HAP-1 (cell line): ENCODE measurements at places on chromosomes 2 and 18.

DNA sequence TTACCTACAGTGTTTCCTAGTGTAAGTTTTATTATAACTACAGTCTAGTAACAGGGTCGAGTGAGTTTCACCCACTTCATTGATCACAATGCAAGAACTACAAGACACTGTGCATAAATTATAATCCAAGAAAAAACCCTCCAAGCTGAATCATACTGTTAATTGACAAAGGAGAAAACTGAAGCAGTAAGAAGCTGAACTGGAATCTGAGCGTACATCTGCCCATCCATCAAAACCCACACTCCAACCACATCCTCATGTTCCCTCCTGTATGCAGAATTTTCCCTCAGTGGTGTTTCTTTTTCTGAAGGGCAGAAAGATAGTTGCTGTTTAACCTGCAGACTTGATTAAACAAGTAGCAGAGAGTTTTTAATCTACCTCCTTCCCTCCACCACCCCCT, 49.5 kb upstream of the KIDINS220 start:
- no peak for DNase-seq

DNA sequence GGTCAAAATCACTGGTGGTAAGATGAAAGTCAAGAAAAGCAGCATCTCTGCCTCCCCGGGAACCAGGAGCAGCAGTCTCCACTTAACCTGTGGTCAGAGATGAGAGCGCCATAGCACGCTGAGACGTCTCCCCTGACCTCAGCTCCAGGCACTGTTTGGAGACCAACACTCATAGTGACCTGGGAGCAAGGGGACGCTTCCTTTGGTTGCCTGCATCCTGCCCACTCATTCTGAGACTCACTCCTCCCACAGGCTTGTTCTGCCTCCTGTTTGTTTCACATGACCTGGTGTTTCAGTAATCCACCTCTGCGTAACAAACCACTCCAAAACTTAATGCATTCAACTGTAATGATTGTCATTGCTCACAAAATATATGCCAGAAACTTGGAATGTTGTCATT, 139.3 kb downstream of the ACOXL start:
- no peak for DNase-seq

- no peak for DNase-seq
Measured at GRCh38 chr18:13793819-13794218, 30.1 kb upstream of the MC5R start.

DNA sequence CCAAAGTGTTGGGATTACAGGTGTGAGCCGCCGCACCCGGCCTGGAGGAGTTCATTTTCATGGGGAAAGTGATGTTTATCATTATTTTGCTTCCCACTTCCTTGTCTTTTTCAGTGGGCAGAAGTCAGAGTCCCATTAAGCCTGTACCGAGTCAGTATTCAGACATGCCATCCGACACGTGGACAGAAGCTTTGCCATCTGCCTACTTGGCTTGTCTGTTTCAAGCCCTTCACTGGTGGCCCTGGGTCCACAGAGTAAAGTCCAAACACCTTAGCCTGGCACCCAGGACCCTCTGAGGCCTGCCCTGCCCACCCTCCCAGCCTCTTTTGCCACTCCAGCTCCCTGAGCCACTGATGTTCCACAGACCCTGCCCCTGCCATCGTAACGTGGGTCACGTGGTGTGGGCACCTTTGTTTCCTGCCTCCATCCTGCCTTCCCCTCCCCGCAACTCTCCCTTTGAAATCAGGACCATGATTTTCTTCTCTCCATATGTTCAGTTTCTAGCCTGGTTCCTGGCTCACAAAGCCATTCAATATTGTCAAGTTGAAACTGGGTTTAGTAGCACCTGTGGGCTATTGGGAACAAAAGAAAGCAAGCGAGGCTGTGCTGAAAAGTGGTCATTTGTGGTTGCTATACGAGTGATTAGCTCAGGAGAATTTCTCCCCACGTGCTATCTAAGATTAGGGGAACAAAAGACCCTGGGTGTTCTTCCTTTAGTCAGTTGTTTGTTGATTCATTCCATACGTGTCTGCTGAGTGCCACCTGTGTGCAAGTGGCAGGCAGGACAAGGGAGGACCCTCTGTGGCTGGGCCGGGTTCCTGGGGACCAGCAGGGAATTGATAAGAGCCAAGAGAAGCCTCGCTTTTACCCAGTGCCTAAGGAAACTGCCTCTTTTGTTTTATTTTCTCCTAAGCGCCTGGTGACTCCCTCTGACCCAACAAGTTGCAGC, 5.1 kb upstream of the ODC1 start:
- DNase-seq, result no peak

- no peak for DNase-seq
Measured at GRCh38 chr2:57602733-57603132, 443.9 kb upstream of the VRK2 start.

GRCh38 chr2:86140969-86141392, 34.9 kb downstream of the PTCD3 start:
- DNase-seq, result no peak

DNA sequence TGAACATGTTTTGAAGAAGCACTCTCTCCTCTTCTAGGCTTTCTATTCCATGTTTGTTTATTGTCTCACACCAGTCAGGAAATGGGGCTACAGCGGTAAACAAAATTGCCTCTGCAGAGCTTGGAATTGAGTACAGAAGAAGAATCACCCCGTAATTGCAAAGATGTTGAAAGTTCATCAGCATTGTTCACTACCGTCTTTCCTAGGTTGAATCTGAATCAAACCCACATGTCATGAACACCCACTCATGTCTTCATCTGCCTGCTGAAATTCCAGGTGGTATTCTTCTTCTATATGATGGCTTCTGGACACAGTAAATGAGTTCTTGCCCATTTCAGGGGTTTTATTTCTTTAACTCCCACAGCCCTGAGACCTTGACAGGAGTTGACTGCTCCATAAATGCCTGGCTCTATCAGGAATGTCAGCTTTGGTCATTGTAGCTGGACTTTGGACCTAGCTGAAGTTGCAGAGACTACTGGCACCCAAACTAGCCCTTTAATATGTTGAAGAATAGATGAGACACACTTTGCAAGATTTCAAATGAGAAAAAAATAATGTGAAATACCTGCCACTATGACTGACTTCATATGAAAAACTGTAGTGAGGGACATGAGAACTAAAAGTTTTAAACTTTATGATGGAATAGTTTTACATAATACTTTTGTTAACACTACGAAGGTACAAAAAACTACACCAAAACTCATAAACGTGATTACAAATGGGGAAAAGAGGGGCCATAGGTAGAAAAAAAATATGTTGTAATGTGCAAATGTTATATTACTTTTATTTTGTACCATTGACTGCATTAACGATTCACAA, 1235.3 kb upstream of the ZEB2 start:
- no peak for DNase-seq

DNA sequence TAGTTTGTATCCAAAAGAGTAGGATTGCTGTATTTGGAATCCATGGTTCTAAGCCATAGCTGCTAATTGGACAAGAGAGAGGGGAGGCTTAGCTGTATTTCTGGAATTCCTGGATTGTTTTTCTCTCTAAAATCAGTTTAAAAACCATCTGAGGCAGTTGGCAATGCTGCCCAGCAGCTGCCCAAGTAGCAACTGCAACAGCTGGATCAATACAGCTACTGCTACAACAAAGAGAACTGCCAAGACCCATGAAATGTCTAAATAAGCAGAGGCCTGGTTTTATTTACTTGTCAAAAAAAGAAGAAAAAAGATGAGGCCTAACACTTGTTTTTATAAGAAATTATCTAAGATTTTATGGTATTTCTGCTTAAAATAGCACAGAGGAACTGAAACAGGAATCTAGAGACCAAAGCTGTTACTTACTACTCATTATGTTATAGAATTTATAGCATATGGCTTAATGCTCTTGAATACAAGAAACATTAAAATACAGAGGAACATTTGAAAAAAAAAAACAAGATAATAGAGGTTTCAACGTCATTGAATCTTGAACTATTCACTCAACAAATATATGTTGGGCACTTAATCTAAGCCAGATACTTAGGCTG, 39.1 kb downstream of the TMEFF2 start:
- no peak for DNase-seq

DNA sequence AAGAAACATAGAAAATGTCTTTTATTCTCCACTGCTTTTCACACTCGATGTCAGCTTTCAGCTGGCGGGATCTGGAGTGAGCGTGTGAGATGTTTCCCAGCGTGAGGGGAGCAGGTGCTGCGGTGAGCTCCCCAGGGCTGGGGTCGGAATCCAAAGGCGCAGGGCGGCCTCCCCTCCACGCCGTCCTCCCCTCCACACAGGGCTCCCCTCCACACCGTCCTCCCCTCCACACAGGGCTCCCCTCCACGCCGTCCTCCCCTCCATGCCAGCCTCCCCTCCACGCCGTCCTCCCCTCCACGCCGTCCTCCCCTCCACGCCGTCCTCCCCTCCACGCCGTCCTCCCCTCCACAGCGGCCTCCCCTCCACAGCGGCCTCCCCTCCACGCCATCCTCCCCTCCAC, 26.9 kb upstream of the KCNG2 start:
- DNase-seq, result no peak

GRCh38 chr2:179172894-179173293, 91.7 kb downstream of the SESTD1 start:
- no peak for DNase-seq

DNA sequence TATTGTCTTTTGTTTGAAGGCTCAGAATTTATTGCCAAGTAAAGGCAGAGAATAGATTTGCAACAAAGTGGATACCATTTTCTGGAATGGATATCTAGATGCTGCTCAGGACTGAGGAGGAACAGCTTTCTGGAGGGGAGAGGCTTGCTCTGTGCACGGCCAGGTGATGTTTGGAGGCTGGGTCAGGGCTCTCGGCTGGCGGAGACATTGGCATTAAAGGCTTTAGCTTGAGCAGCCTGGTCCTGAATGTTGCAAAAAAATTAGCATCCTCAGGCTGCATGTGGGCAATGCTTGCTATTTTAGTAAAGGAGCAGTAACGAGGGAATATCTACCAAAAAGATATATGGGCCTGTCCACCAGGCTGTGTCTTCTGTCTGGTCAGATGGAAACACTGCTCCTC, 20.4 kb downstream of the RNF144A start:
- DNase-seq, result no peak

GRCh38 chr18:32110005-32110404, 18.3 kb downstream of the RNF138 start:
- no peak for DNase-seq

DNA sequence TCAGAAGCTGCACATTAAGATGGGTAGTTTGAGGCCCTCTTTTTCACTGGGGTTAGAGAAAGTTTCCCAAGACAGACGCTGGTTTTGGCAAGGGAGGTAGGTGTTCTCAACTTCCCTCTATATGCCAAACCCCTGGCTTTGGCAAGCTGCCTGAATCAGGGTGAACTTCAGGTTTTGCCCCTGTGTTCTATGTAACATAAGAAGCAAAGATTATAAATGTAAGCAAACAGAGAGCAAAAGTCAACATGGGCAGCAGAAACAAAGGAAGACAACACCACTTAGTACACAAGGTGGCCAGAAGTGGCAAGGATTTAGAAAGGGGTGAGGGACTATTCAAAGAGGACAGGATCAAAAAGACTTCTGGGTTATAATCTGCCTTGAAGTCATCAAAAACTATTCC, 70.5 kb upstream of the TFCP2L1 start:
- DNase-seq, result no peak

DNA sequence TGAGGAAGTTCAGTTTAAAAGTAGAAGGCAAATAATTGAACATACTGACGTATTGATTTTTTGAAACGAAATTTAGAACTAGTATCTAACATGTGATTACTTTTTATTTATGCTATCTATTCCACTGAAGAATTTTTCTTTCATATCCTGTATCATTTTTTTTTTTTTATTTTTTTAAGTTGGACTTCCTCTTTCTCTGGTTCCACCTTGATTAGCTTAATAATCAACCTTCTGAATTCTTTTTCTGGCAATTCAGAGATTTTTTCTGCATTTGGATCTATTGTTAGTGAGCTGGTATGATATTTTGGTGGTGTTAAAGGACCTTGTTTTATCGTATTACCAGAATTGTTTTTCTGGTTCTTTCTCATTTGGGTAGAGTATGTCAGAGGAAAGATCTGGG, 411.2 kb downstream of the SOX11 start:
- DNase-seq, result no peak

- peak; percentile 5 for DNase-seq
Measured at GRCh38 chr2:233810385-233810784, 32.3 kb downstream of the MROH2A start.

GRCh38 chr2:159065313-159065712, 96.9 kb downstream of the TANC1 start:
- no peak for DNase-seq

GRCh38 chr2:178747767-178748166, 59.5 kb downstream of the TTN start:
- DNase-seq, result no peak

DNA sequence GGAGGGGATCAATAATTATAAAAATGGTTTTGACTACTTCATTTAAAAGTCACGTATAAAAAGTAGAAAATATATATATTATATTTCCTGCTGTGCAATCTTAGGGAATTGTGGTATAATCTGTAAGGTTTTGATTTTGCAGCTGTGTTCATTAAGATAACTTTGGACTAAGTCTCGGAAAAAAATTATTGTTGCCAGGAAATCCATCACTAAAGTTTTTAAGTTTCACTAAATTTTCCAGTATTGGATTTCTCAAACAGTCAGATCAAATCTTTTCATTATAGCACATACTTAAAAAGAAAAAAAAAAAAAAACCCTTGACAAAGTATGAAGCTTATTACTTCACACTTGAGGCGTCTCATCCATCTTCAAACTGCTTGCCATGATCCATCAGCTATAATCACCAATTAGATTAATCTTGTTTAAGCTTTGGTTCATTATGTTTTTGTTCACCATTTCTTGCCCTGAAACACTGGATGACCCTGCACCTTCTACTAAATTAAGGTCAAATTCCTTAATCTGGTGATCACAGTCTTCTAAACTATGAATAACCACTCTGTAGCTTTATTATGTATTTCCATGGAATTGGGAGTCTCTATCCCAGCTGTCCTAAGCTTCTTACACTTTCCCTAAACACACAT, 326.6 kb upstream of the COL3A1 start:
- DNase-seq, result peak; percentile 58

- DNase-seq, result no peak
Measured at GRCh38 chr2:26284132-26284531, 39.4 kb downstream of the HADHB start.

DNA sequence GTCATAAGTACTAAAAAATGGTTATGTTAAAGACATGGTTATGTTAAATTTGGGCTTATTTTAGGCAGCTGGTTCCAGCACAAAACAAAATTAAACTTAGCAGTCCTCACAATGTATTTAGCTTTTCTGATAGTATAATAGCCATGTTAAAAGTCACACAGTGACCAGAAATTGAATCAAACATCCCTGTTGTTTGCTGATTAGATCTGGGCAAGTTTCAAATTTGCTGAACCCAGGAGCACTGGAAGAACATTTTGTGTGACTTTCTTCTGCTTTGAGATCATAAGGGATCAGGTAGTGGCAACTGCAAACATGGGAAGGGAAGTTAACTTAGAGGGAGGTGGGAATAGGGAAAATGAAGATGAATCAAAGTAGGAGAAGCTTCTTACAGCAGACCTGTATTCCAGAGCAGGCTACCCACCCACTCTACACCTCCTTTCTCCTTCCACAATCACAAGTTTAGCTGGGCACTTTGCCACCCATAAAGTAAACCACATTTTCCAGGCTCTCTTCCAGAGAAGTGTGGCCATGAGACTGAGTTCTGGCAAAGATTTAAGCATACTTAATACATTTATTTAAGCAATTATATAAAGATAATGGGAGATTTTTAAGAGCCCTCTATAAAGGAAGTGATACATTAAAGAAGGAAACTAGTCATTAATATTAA, 616.1 kb upstream of the LRATD1 start:
- no peak for DNase-seq
